IPS DF 19.7 (cell line): ENCODE measurements at places on chromosomes 7 and 10.

DNA sequence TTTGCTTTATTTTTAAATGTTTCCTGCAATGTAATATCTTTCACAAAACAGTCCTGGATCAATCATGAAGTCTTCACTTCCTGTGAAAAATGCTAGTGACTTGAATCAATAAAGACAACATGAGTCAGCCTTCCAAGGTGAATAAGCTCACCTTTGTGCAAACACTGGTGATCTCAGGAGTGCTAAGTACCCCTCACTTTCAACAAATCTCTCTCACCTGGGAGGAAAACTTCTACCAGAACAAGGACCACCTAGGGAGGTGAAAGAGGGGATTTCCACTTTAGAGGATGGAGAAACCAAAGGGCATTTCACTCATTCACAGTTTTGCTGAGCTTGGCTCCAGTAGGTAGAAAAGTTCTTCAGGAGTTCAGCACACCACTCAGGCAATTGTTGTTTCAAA, 64.8 kb downstream of the CALD1 start:
- DNase-seq: peak; percentile 25

DNA sequence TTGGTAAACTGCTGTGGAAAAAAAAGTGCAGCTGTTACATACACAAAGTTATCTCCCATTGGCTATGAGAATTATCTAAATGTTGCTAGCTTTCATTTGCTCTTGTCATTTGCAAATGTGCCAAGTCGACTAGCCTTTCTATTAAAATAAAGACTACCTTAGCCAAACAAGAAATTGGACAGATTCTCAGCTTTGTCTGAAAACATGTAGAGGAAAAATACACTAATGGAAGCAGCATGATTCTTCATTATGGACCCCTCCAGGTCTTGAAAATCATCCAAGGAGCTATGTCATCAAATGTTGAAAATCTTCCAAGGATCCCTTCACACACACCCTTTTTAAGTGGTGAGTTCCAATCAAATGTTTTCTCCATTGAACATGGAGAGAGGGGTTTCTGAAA, 237.7 kb downstream of the ETV1 start:
- no peak for DNase-seq

GRCh38 chr10:83372646-83373045, 766.7 kb upstream of the GHITM start:
- DNase-seq: no peak

DNA sequence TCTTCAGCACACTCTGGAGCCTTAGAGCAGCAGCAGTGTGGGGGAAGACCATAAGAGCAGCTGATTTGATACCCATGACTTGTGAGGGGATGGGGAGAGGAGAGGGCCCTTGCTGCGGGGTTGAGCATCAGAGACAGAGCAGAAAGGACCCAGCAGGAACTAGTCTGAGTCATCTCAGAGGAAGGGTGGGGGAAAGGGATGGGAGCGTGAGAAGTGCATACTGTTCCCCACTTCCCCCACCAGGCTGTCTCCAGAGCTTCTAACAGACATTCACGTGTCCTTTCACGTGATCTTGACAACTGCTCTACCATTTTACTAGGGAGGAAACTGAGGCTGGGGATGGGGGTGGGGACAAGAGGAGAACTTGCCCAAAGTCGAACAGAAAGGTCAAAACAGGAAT, 38.7 kb downstream of the FAM241B start:
- no peak for DNase-seq

- DNase-seq: no peak
Observed at GRCh38 chr10:126468876-126469643, 80.8 kb upstream of the ADAM12 start.

- DNase-seq: no peak
Observed at GRCh38 chr7:153454306-153454705, 597.9 kb upstream of the DPP6 start.

- DNase-seq: peak; percentile 33
Observed at GRCh38 chr7:23938937-23939552, 229.0 kb downstream of the STK31 start.

GRCh38 chr7:33610918-33611317, 294.4 kb upstream of the BMPER start:
- no peak for DNase-seq

- no peak for DNase-seq
Observed at GRCh38 chr7:112122798-112123197, 83.4 kb downstream of the DOCK4 start.

GRCh38 chr10:21030091-21030490, 133.0 kb upstream of the NEBL start:
- DNase-seq: no peak

GRCh38 chr7:35723011-35723410, 28.1 kb upstream of the HERPUD2 start:
- no peak for DNase-seq

DNA sequence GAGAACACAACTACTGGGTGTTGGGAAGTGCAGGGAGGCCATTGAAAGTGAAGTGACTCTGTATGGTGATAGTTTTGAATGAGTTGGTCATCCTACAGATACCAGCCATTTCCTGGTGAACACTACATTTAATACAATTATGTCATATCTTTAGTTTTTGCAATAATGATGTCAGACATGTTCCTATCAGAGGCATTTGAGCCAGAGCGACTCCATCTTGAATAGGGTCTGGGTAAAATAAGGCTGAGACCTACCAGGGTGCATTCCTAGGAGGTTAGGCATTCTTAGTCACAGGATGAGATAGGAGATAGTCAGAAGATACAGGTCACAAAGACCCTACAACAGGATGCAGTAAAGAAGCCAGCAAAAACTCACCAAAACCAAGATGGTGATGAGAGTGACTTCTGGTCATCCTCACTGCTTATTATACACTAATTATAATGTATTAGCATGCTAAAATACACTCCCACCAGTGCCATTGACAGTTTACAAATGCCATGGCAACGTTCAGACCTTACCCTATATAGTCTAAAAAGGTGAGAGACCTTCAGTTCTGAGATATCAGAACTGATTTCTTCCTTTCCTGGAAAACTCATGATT, 28.2 kb downstream of the ADK start:
- DNase-seq: no peak

DNA sequence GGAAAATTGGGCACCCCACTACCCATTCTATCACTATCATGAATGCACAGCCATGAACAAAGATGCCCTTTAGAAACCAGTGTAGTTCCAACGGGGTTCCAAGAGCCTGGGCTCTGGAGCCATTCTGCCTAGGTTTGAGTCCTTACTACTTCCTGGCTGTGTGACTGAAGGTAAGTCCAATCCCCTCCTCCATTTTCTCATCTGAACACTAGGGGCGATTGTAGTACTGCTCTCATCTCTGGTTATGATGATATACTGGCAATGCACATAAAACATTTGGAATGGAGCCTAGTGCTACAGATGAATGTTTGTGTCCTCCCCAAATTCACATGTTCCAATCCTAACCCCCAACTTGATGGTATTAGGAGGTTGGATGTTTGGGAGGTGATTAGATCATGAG, 28.1 kb upstream of the CDH23 start:
- no peak for DNase-seq

DNA sequence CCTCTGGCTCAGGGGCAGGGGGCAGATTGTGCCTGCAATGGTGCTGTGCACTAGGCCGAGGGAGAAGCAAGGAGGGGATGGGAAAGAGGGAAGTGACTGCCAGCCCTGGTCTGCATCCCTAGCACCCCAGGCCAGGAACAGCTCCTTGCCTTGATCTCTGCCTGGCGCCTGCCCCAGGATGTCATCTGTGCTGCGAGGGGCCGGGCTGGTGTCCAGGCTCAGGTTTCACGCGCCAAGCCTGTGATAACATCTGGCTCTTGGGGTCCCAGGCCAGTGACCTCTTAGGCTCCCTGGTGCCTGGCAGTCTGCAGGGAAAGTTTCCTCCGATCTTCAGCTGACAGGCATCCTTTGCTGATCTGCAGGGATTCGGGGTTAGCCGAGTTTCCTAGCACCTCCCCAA, 193.5 kb upstream of the GPR26 start:
- DNase-seq: no peak
